ENCODE measurements at places on chromosomes 3 and 15.

GRCh38 chr3:19346759-19347158 lies 198.4 kb downstream of the KCNH8 start:
- no peak for DNase-seq

DNA sequence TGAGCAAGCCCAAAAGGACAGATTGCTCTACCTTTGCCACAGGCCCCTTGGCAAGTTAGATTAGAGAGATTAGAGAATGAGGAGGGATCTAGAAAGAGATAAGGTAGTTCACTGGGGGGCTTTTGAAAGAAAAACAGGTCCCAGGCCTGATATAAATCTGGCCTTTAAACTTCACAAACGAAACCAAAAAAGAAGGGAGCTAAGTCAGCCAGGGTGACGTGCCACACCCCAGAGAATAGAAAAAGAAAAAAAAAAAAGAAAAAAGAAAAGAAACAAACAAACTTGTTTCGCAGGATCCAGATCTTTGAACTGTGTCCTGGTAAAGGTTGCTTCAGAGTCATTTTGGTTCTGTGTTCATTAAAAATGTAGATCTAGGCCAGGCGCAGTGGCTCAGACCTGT lies 3.6 kb downstream of the KAT2B start:
- no peak for DNase-seq

GRCh38 chr3:66665021-66665695 lies 164.3 kb upstream of the LRIG1 start:
- DNase-seq = no peak

- no peak for DNase-seq
Measured at GRCh38 chr15:98677345-98678059, 29.2 kb downstream of the IGF1R start.

GRCh38 chr3:149267565-149267964 lies 45.9 kb upstream of the CP start:
- DNase-seq = no peak

DNA sequence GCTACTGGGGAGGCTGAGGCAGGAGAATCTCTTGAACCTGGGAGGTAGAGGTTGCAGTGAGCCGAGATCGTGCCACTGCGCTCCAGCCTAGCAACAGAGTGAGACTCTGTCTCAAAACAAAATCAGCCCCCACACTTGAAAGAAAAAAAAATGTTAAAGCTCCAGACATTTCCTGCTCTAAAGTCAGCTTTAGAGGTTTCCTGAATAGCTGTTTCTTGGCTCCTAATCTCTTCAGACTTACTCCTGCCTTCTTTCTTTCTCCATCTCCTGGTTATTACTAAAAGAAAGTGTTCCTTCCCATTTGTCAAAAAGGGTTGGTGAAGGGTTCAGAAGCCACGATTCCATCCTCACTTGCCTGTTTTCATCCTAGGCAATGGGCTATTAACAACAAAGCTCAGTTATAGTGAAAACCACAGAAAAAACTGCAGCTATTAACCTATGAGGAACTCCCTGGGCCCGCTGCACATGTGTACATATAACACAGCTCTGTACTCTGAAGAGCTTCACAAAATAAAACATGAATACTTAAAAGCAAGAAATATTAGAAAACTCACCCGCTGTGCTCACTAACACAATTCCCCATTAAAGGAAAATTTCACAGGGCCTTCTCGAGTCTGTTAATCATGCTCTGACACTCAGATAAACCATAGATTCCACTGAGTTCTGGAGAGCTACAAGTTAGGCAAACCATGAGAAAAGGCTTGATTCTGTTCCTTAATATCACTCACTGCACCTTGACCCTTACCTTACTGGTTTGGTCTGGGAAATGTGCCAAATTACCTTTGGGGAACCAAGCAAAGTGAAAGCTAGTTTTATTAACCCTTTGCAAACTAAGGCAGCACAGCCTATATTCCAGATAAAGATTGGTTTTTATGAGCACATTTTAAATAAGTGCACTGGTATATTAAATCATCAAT lies 89.9 kb upstream of the TSPAN3 start:
- DNase-seq = no peak

DNA sequence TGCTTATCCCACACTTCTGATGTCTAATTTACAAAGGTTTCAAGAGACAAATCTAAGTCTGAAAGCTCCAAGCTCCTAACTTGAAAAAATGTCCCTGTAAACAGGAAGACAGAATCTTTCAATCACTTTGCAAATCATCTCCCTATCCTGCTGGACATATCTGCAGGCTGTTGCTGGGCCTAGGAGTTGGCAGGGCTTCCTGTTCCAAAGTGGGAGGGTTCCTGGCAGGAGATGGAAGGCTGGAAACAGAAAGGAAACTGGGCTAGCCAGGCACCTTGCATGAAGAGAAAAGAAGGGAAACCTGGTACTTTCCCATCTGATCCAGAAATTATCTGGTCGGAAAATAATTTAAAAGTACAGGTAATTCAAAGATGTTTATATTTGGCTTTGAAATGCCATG lies 227.3 kb upstream of the IL12A start:
- DNase-seq = no peak

- DNase-seq = no peak
Measured at GRCh38 chr3:67030785-67031740, 33.0 kb downstream of the KBTBD8 start.

- DNase-seq = no peak
Measured at GRCh38 chr15:101145362-101145761, 106.5 kb downstream of the CHSY1 start.

DNA sequence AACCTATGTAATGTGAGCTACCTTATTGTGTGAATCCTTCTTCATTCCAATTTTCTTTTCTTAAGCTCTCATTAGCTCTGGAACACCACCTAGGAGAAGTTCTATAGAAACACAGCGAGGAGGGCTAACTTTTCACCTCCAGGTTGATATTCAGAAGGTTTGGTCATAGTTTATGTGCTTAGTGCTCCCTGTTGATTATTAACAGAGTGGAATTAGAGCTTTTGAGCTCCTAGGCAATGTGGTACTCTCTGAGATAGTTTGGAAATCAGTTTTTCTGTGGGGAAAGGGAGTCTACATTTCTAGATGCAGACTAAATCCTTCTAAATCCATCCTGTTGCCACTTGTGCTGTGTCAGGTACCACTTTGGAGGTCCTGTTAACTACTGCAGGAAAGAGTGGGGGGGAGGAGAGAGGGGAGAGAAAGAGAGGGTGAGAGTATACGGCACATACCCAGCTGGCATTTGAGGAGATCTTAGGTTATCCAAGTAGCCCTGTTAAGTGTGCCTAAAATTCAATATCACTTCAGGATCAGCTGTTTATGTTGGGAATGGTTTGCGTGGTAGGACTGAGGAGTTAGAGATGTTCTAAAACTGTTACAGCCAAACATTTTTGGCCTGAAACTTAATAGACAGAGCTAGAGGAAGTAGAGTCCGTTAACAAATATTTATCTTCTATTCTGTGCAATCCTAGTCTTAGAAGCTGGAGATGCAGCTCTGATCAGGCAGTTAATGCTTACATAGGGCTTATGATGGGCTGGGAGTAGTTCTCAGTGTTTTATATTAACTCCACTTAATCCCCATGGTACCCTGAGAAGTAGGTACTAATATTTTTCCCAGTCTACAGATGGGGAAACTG lies 117.5 kb upstream of the PROK2 start:
- no peak for DNase-seq

GRCh38 chr3:179192542-179192941 lies 44.4 kb downstream of the PIK3CA start:
- no peak for DNase-seq

DNA sequence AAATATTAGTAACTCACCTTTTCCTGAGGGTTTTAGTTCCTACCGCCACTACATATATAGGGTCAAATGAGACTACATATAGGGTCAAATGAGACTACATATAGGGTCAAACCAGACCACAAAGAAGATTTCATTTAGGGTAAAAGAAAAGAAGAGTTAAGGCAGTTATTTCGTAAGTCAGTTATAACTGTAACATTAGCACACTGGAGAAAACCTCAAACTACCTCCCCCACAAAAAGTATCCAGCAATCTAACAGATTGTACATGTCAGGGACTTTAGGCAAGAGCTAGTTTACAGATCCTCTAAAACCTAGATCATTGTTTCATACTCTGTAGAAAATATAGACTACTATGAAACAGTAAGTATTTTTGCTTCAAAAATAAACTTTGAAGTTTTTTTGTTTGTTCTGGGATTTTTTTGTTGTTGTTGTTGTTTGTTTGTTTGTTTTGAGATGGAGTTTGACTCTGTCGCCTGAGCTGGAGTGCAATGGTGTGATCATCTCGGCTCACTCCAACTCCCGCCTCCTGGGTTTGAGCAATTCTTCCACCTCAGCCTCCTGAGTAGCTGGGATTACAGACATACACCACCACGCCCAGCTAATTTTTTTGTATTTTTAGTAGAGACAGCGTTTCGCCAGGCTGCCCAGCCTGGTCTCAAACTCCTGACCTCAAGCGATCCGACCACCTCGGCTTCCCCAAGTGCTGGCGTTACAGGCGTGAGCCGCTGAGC lies 92.4 kb upstream of the CGNL1 start:
- no peak for DNase-seq

GRCh38 chr3:62376906-62377877 lies 3.8 kb upstream of the FEZF2 start:
- DNase-seq = peak; percentile 57

- no peak for DNase-seq
Measured at GRCh38 chr3:169315996-169316395, 347.5 kb downstream of the MECOM start.

DNA sequence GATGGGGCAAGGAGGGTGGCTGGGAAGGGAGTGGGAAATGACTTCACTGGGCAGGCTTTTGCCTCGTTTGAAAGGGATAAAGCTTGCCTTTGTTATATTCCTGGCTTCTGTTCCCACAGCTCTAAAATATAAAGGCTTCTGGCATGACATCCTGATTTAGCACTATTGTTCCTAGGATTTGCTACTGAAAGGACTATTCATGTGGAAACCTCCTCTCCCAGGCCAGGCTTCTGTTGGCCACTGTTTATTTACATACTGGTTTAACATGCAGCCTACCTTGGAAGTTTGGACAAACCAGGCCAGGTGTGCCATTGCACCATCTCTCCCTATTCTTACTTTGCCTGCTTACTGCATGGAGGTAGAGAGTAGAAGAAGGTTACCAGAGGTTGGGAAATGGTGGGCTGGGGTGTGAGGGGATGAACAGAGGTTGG lies 2.4 kb upstream of the LMCD1 start:
- no peak for DNase-seq

DNA sequence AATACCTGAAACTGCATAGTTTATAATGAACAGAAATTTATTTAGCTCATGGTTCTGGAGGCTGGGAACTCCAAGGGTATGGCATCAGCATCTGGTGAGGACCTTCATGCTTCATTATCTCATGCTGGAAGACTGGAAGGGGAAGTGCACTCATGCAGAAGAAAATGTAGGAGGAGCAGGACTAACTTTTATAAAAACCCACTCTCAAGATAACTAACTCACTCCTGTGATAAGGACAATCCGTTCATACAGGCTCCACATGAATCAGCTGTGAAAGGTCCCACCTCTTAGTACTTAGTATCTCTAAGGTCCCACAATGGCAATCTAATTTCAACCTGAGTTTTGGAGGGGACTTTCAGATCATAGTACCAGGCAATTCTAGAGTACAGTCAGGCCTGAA lies 33.6 kb upstream of the APH1B start:
- DNase-seq = no peak

DNA sequence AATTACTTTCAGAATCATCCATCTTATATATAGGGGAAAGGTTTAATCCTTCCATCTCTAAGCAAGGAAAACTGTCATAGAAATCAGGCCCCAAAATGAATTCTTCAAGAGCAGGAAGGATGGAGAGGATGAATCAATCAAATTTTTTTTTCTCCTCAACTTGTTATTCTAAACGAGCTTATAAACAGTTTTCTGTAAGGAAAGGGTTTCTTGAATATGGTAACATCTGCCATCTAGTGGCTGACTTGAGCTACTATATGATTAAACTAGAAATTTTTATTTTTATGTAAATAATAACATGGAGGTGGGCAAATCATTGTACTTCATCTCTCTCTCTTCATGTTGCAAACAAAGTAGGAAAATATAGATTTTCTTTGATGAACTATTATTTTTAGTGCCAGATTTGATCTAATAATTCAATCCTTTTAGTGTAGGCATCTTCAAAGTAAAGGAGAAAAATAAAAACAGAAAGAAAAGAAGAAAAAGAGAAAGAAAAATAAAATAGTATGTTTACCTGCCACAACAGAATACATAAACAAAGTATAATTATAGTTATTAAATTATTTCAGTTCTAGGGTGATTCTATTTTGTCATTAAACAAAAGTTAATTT lies 146.6 kb downstream of the SERPINI1 start:
- DNase-seq = no peak

GRCh38 chr3:10876661-10877060 lies 60.6 kb downstream of the SLC6A11 start:
- no peak for DNase-seq
